ENCODE measurements at places on chromosomes 13 and 19.

- DNase-seq, result no peak
These were observed 5.4 kb downstream of the UPF3A start for GRCh38 chr13:114286808-114287207.

DNA sequence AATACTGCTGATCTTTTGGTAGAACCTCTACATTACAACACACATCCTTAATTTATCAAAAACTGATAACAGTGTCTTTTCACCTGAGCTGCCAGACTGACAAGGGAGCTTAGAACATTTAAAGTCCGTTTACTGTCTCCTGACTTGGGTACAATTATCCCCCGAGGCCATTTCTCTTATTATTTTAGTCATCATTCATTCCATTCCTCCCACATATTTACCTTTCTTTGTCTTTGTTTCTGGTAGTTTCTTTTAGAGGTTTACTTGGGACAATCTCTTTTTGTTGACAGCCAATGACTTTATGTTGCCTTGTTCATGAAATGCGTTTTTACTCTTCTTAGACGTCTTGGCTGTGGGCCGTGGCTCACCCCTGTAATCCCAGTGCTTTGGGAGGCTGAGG lies 186.9 kb downstream of the PCCA start:
- no peak for DNase-seq

DNA sequence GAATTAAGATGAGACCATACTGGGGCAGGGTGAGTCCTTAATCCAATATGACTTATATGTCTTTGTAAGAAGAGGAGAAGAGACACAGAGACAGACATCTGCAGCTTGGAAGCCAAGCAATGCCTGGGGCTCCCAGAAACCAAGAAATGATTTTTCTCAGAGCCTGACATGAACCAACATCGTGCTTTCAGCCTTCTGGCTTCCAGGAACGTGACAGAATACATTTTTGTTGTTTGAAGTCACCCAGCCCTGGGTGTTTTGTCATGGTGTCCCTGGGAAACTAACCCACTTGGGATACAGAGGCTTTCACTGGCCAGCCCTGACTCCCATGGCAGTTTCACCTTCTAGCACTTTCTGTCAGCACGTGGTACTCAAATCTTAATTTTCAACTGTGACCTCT lies 95.3 kb upstream of the SLC10A2 start:
- DNase-seq, result no peak

DNA sequence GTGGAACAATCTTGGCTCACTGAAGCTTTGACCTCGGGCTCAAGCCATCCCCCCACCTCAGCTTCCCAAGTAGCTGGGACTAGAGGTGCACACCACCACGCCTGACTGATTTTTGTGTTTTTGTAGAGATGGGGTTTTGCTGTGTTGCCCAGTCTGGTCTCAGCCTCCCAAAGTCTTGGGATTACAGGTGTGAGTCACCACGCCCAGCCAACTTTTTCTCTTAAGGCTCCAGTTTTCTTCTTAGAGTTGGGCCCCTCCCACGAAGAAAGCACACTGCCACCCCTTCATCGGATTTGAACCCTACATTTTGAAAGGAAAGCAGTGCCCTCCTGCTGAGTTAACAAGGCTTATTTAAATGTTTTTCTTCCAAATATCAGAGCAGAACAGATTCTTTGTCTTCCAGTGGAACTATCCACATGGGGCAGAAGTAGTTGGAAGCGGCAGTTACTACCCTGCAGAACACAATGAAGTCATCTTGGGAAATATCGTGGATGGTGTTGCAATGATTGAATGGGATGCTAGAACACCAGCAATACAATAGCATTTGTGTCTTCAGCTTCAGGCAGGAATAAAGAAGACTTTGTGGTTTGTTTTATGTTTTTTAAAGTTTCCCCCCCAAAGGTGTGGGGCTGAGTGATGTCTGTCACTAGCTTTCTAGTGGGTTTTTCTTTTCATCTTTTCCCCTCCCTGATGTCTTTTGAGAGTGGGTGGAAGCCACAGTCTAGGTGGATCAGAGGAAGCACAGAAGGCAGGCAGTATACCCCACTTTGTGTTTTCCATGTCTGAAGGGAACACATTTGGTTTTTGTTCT lies 8.9 kb downstream of the ACTN4 start:
- no peak for DNase-seq

- no peak for DNase-seq
These were observed 18.9 kb downstream of the ADGRE3 start for GRCh38 chr19:14655726-14656125.

- DNase-seq, result peak; percentile 90
These were observed at the start of gene ZNF682 for GRCh38 chr19:20039203-20039723. TSS of gene ZNF682 (minus strand) at chr19:20039505. CDS start at chr19:20039345, 160 bp downstream.

- no peak for DNase-seq
These were observed 7.7 kb downstream of the DOCK6 start for GRCh38 chr19:11254666-11255065.
